ENCODE measurements at places on chromosomes 5 and 9.

DNA sequence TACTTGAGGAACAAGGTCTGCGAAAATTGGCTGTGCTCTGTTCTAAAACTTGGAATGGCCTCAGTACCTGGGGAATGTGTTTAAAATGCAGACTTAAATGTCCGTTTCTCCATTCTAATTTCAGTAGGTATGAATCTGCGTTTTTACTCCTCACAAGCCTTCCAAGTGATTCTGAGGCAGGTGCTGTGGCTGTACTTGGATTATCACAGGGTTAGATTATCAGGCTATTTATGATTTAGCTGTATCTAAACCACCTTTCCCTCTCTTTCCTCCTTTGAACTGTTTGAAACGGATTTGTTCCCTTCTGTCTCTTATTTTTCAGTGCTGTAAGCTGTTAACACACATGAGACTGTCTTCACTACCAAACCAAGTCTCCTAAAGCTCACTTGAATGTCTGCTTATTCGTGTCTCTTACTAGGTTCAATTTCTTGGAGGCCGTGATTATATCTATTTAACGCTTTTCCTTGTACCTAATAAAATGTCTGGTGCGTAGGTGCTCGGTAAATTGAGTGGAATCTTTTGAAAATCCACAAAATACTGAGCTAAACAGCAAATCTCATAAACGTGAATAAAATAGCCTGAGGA, 714 bp upstream of the CETN3 start:
- DNase-seq, result no peak

GRCh38 chr5:50553560-50553984, 112.5 kb upstream of the EMB start:
- DNase-seq, result no peak

DNA sequence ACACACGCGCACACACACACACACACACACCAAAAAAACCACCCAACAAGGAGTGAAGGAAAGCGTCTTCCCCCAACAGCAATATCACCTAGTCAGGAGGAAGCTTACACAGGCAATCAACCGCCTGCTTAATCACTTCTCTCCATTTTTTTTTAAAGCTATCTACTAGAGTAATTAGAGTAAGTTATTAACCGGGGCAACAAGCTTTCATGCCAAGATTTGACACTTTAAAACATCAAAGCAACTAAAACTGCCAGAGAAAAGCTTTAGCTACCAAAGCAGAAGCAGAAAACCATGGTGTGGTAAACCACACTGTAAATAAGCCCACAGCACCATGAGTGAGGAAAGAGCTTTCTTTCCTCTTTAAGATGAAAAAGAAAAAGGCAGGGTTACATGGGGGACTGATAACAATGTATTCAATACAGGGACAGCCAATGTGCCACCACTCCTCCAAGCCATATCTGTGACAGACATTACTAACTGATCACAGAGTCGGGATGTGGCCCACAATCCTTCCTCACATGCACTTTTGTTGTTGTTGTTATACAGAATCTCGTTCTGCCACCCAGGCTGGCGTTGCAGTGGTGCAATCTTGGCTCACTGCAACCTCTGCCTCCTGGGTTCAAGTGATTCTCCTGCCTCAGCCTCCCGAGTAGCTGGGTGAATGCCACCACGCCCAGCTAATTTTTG, 282.1 kb downstream of the CRB2 start:
- no peak for DNase-seq

DNA sequence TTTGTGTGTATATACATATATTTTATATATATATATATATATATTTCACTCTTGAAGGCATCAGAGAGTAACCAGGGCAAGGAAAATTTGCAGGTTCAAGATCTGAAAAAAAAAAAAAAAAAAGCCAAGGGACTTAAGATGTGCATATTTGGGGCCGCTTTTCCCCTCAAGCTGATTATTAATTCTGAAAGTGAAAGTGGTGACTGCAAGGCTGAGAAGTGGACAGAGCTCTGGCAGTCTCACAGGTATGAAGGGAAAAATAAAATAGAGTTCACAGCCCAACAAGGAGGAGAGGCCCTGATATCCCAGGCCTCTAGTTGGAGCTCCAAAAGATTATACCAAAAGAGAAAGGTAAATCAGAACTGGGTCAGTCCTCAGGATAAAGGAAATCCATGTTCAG, 234.4 kb upstream of the GAS1 start:
- no peak for DNase-seq

DNA sequence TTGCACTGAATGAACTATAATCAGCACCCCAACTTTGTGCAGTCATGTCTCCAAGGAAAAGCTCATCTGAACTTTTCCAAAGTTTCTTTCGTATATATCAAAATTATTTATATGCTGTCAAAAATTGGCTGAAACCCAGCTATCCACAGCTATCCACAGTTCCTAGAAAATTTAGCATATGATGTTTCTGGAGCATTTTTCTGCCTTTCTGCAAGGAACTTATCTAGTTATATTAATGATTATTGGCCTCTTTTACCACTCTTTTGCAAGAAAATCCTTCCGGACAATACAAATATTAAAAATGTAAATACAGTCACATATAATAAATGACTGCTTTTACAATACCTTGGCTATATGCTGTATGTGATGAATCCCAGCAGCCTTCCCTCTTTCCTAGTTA, 270.2 kb downstream of the TMEM167A start:
- DNase-seq, result no peak

DNA sequence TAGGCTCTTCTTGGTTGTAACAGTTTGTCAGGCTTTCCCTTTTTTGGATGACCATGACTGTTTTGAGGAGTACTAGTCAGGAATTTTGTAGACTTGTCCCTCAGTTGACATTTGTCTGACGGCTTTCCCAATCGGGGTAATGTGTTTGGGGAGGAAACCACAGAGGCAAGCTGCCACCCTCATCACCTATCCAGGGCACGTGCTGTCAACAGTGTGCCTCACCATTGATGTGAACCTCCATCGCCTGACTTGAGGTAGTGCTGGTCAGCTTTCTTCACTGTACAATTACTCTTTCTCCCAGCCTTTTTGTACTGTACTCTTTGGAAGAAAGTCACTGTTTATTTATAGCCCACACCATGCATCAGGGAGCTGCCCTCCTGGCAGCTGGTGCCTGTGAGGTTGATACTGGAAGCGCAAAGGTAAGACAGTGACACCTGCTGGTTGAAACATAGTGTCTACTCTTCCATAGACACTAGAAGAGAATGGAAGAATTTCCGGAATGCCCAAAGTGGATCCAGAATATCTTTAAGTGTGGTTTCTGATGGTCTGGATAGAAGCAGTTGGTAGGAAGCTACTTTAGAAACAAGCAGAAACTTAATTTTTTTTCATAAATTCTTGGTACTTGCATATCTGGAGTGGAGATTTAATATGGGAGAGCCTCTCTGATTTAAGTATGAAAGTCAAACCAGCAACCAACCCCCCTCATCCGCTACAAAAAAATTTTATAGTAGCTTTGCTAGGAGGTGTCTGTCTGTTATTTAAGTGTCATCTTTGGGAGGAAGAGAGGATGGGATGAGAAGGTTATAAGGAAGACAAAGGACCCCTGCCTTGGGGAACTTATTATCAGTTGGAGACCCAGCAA, 69.3 kb downstream of the SNX30 start:
- DNase-seq, result peak; percentile 9

- DNase-seq, result no peak
Observed at GRCh38 chr5:178323961-178324360, 91.4 kb upstream of the PHYKPL start.

GRCh38 chr5:42109006-42109572, 184.0 kb downstream of the FBXO4 start:
- no peak for DNase-seq

- DNase-seq, result no peak
Observed at GRCh38 chr5:150214289-150214688, 24.4 kb downstream of the SLC6A7 start.

GRCh38 chr9:89038382-89039103, 47.3 kb downstream of the S1PR3 start:
- DNase-seq, result no peak

DNA sequence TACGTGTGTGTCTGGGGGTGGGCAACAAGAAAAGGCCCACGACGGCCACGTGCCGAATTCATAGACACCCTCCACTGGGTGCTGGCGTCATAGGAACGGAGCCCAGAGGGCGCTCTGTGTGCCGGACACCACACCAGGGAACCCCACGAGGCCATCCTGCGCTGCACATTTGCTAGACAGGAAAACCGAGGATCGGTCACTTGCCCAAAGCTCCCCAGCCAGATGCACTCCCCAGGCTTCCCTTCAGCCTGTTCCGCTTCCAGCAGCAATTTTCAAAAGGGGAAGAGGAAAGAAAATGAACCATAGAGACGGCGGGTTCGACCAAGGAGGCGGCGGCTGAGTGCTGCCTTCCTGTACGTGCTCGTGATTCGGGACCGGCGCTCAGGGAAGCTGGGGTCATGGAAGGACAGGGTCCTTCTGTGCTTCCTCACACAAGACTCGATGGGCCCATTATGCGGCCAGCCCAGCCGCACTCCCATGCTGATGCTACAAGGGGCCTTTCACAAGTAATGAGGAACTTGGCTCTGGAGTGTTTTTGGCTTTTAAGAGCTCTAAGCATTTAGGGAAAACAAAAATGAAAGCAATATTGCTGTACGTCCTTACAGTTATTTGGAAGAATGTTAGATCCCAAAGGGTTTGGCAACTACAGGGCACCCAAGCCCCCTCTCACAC, 124.6 kb upstream of the SARDH start:
- DNase-seq, result no peak

- no peak for DNase-seq
Observed at GRCh38 chr5:75469017-75469416, 42.4 kb downstream of the CERT1 start.

DNA sequence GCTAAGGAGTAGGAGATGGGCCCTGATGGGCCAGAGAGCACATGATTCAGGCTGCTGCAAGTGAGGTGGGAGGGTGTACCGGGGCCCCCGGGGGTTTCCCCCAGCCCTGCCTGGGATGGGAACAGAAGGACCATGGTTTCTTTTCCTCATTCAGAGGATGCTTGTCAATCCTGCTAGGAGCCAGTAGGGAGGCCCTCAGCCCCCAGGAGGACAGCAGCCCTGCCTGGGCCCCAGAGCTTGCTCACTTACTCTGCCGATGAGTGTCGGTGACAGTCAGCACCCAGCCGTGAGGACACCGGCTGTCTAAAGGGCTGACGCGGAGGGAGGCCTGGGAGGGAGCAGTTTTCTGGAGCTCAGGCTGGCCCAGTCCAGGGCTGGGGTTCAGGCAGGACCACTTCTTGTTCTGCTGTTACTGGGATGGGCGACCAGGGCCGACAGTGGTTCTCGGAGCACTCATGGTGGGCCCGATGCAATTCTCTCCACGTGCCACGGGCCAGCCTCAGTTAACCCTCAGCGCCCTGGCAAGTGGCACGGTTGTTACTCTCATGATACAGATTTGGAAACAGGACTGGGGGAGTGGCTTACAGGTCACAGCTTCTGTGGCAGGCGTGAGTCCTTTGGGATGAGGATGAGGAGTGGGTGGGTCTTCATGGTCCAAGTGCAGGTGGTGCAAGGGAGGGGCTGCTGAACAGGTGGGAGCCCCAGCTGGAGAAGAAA, 1.8 kb downstream of the ARRDC1 start:
- DNase-seq, result no peak

- DNase-seq, result no peak
Observed at GRCh38 chr5:133192716-133193115, 140.9 kb downstream of the HSPA4 start.

DNA sequence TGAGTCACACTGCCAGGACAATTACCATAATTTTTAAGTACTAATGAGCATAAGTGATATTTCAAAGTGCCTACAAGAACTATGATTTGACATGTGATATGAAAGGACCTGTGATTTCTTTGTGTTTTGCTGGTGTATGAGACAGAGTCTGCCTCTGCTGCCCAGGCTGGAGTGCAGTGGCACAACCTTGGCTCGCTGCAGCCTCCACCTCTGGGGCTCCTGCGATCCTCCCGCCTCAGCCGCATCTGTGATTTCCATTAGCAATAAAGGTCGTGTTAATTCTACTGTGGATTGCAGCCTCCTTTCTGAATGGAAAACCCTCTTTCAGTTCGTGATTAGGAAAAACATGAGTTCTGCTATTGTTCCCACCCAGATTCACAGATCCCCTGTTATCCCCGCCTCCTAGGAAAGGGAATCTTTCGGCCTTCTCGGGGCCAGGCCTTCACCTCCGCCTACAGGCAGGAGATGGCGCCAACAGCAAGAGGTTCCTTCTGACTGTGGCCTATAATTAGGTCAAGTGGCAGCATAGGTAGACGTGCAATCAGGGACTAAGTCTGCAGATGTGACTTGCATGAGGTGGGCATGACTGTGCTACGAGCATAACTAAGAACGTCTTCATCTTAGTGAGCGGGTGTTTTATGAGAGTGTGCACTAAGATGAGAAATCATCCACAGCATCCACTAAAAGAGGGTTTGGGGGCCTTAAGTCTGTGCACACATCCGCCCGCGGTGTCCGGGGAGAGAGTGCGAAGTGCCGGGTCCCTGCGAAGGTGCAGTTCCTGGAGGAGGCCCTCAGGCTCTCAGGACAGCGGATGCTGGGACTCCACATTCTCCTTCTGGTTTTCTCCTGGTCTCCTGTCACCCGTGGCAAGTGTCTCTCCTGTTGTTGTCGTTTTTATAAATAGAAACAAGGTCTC, 23.1 kb downstream of the TRIM7 start:
- peak; percentile 46 for DNase-seq

GRCh38 chr9:14593406-14593805, 99.8 kb downstream of the ZDHHC21 start:
- DNase-seq, result no peak

DNA sequence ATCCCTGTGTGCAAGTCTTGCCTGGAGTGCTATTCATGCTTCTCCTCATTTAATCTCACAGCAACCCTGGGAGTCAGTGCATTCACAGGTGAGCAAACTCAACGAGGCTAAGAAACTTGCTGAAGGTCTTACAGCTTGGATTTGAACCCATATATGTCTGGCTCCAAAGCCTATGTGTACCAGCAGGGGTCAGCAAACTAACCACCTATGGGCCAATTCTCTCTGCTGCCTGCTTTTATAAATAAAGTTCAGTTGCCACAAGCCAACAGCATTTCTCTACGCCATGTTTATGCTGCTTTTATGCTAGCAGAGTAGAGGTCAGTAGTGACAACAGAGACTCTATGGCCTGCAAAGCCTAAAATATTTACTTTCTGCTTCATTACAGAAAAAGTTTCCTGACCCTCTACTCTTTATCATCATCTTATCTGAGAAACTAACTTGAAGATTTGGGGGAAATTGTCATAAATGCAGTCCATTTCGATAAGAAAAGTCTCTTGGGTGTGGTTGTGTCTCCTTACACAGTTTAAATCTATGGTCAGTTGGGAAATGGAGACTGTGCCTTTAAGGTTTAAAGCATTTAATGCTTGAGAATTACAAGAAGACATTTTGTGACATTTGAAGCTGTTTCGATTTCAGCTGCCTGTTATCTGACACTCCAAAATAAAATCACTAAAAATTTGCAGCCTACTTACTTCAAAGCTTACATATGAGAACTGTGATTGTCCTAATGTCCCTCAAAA, 137.7 kb downstream of the PRELID2 start:
- no peak for DNase-seq
